Common myeloid progenitor, CD34-positive (primary cell): ENCODE measurements at places on chromosomes 6 and 20.
A peak's percentile ranks its signal among the peaks of the same experiment; 100 is the strongest.

DNA sequence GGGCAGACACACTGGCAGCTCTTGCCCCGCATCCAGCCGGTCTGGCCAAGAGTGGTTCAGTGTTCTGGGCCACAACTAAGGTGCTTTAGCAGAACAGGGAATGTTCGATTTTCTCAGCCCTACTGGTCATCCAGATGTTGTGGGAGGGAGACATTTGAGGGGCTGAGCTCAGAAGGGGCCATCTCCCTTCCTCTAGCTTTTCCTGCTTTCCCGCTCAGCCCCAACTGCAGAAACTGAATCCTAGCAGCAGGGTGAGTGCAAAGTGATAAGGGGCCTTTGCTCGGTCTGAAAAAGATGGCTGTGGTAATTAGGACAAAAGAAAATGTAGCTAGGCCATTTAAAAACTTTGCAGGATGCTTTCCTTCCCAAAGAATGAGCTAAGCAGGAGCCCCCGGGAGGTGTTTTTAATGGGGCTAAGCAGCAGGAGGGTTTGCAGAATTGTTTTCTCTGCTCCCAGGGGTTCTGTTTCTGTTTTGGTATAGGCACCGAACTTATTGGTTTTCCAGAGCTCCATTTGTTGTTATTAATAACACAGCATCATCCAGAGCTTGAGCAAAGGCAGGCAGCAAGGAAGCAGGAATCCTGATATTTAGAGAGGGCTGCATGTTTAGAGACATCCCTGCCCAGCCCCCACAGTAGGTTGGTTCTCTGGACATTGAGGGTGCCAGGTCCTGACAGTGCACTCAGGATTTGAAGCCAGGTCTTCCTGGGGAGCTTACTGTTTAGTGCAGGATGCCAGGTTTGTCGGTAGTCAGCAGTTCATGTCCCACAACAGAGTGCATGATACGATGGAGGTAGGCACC lies 210.9 kb downstream of the SLC24A3 start:
- no peaks in the 10 kb centered on the region for H3K36me3 ChIP-seq
- H3K4me3 ChIP-seq, result no peak overlapping the region
- no peak for DNase-seq
- no peaks in the 10 kb centered on the region for H3K27me3 ChIP-seq
- peaks cover 5% of the 10 kb centered on the region for H3K4me1 ChIP-seq
- no peak overlapping the region for H3K27ac ChIP-seq

GRCh38 chr6:72554761-72555221 lies 67.1 kb upstream of the KCNQ5 start:
- no peaks in the 10 kb centered on the region for H3K4me1 ChIP-seq
- DNase-seq, result no peak
- no peak overlapping the region for H3K4me3 ChIP-seq
- H3K36me3 ChIP-seq, result no peaks in the 10 kb centered on the region
- H3K27ac ChIP-seq, result no peak overlapping the region

DNA sequence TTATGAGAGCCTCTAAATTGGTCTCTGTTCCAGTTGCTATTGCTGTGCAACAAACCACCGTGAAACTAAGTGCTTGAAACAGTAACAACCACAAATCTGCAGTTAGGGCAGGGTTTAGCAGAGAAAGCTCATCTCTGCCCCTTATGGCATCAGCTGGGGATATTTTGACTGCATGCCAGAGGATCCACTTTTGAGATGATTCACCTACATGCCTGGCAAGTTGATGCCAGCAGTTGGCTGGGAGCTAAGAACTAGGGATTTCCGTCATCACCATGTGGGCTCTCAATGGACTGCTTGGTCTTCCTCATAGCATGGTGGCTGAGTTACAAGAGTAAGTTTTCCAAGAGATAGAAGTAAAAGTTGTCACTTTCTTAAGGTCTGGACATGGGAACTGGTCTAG lies 35.1 kb downstream of the PLCB4 start:
- H3K27me3 ChIP-seq, result no peaks in the 10 kb centered on the region
- DNase-seq, result no peak
- H3K4me1 ChIP-seq, result no peaks in the 10 kb centered on the region
- no peaks in the 10 kb centered on the region for H3K36me3 ChIP-seq
- no peak overlapping the region for H3K27ac ChIP-seq

DNA sequence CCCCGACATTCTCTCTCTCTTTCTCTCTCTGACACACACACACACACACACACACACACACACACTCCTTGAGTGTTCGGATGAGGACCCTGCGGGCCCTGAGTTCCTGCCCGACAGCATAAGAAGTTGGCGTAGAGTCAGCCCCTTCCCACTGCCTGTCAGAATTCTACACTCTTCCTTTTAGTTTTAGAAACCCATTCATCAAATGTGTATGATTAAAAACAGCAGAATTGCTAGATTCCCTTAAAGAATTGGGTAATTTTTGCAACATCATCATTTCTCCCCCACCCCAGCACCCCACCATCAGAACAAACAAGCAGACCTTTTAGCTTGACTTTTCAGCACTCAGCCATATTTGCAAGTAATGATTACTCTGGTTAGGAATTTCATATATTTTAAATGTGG lies 322.8 kb downstream of the FARS2 start:
- H3K4me3 ChIP-seq, result no peak overlapping the region
- H3K27me3 ChIP-seq, result no peaks in the 10 kb centered on the region
- no peak overlapping the region for H3K27ac ChIP-seq
- H3K4me1 ChIP-seq, result no peaks in the 10 kb centered on the region
- no peaks in the 10 kb centered on the region for H3K36me3 ChIP-seq
- peak; percentile 64 for DNase-seq

GRCh38 chr20:61801857-61802442 lies 263.7 kb downstream of the TAF4 start:
- H3K4me1 ChIP-seq, result no peaks in the 10 kb centered on the region
- H3K36me3 ChIP-seq, result no peaks in the 10 kb centered on the region
- no peak for DNase-seq
- H3K4me3 ChIP-seq, result no peak overlapping the region
